SK-N-SH (cell line): ENCODE measurements at places on chromosomes 2 and 18.
A peak's percentile ranks its signal among the peaks of the same experiment; 100 is the strongest.

DNA sequence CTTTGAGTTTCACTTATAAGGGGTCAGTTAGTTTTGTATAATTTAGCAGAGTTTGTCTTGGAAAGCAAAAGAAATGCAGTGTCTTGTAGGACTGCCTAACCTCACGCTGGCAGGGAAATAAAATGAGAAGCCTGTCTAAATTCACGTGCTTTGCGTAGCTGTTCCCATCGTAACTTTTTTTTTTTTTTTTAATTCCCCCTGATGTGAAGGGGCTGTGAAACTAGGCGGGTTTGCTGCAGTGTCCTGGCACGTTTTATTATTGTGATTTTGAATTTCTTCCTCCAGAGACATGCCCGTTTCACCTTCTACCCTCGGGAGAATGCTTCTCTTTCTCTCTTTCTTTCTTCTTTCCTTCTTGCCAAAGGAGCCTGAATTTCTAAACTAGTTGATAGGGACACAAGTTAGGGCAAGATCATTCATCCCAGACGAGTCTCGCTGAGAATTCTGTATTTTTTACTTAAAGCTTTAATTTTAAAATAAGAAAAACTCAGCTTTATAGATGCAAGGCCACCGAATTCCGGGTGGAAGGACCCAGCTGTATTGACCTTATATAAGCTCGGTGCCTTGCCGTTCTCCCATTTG lies 2.3 kb downstream of the MEIS1 start:
- 0 out of 2 replicates have a peak, but pooled peaks cover 7% of the 10 kb centered on the region for H3K4me1 ChIP-seq
- H3K27ac ChIP-seq: peak overlapping the region; percentile 50
- DNase-seq: no peak
- peak overlapping the region; percentile 90 for H3K4me3 ChIP-seq

GRCh38 chr18:37521510-37522465 lies 43.8 kb downstream of the CELF4 start:
- H3K4me1 ChIP-seq: no peaks in the 10 kb centered on the region
- peak; percentile 87 for DNase-seq
- no peak overlapping the region for H3K27ac ChIP-seq
- no peak overlapping the region for H3K4me3 ChIP-seq

DNA sequence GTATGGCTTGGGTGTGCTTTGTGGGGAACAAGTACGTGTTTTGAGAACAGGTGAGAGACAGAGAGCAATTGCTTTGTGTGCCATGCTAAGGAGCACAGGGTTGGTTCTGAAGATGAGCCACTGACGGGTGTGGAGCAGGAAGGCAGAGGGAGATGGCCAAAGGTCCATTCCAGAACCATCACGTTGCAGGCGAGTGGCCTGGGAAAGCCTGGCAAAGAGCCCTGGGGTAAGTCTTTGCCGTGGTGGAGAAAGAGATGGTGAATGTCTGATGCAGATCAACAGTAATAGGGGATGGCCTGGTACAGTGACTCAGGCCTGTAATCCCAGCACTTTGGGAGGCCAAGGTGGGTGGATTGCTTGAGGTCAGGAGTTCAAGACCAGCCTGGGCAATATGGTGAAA lies 93.5 kb upstream of the ZNF521 start:
- H3K4me3 ChIP-seq: no peak overlapping the region
- no peaks in the 10 kb centered on the region for H3K36me3 ChIP-seq

GRCh38 chr2:46283693-46284092 lies 13.5 kb upstream of the EPAS1 start:
- peaks cover 11% of the 10 kb centered on the region; the same call in 1 of the 2 replicates for H3K4me1 ChIP-seq
- no peak for DNase-seq
- no peaks in the 10 kb centered on the region for H3K27me3 ChIP-seq
- no peaks in the 10 kb centered on the region for H3K36me3 ChIP-seq
- no peak overlapping the region for H3K27ac ChIP-seq
- no peak overlapping the region for H3K4me3 ChIP-seq

- peaks cover 4% of the 10 kb centered on the region for H3K36me3 ChIP-seq
- no peak overlapping the region for H3K4me3 ChIP-seq
- DNase-seq: no peak
- peak overlapping the region; percentile 23; the same call in 1 of the 2 replicates for H3K27ac ChIP-seq
- 0 out of 2 replicates have a peak, but pooled peaks cover 16% of the 10 kb centered on the region for H3K4me1 ChIP-seq
Measured at GRCh38 chr2:69767034-69767433, 25.1 kb downstream of the ANXA4 start.

GRCh38 chr2:182672466-182673165 lies 43.4 kb upstream of the DNAJC10 start:
- H3K4me1 ChIP-seq: no peaks in the 10 kb centered on the region
- H3K27me3 ChIP-seq: no peaks in the 10 kb centered on the region
- peak overlapping the region; percentile 43 for H3K27ac ChIP-seq
- no peak overlapping the region for H3K4me3 ChIP-seq

- DNase-seq: no peak
- no peaks in the 10 kb centered on the region for H3K27me3 ChIP-seq
- H3K27ac ChIP-seq: no peak overlapping the region
- H3K4me1 ChIP-seq: no peaks in the 10 kb centered on the region
- no peak overlapping the region for H3K4me3 ChIP-seq
Measured at GRCh38 chr2:100184055-100184737, 41.8 kb upstream of the AFF3 start.

GRCh38 chr2:66578054-66578686 lies 143.2 kb downstream of the MEIS1 start:
- no peak overlapping the region for H3K27ac ChIP-seq
- no peak overlapping the region for H3K4me3 ChIP-seq
- no peaks in the 10 kb centered on the region for H3K36me3 ChIP-seq
- no peak for DNase-seq
